ENCODE measurements at places on chromosomes 3 and 15.

DNA sequence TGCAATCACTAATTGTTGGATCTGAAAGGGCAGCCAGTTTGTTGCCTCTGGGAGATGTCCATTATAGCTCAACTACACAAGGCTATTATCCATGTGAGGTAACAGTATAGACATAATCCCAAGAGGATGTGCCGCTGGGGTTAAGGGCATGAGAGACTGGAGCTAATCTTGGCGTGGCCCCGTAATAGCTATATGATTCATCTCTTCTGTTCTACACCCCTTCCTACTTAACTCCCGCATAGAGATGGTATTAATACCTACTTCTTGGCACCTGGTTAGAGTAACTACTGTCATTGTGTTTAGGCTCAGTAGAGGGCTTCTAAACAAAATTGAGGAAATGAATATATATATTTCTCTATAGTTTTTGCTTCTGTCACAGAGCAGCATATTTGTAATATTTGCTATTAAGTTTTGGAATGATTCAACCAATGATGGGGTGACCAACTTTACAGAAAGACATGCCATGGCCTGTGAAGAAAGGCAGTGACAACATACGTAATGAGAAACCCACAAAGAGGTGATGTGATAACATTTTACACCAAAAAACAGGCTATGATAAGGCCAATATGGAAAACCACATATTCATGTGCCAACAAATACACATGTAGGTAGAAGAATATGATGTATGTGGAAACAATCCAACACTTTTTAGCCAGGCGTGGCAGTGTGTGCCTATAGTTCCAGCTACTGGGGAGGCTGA is 76.8 kb upstream of the DPH6 start:
- no peak for DNase-seq

- DNase-seq = no peak
Observed at GRCh38 chr3:44100298-44100695, 141.4 kb upstream of the TOPAZ1 start.

DNA sequence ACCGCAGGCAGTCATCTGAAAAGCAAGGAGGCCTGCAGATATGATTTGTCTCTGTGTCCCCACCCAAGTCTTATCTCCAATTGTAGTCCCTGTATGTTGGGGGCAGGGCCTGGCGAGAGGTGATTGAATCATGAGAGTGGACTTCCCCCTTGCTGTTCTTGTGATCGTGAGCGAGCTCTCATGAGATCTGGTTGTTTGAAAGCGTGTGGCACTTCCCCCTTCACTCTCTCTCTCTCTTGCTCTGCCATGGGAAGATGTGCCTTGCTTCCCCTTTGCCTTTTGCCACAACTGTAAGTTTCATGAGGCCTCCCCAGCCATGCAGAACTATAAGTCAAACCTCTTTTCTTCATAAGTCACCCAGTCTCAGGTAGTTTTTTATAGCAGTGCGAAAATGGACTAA is 83.3 kb downstream of the TMCO5A start:
- no peak for DNase-seq

GRCh38 chr3:74756674-74757073 is 142.2 kb upstream of the CNTN3 start:
- no peak for DNase-seq

DNA sequence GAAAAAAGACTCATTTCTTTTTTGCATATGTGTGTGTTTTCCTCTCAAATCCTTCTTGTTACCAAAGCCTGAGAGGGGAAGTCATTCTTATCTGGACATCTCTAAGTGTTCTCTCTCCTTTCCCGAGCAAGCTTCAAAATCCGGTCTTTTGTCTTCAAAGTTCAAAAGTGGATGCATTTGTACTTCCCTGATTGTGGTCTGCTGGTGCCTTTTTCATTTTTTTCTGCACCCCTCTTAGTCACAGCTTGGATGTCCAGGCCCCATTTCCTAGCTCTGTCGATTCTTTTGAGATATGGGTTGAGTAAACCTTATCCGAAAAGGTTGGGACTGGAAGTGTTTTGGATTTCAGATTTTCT is 34.8 kb downstream of the EHD4 start:
- no peak for DNase-seq

- no peak for DNase-seq
Observed at GRCh38 chr3:39531665-39532064, 64.2 kb downstream of the MOBP start.

- DNase-seq = no peak
Observed at GRCh38 chr15:68531387-68532179, 47.2 kb upstream of the CORO2B start.

- no peak for DNase-seq
Observed at GRCh38 chr15:39102431-39102830, 478.4 kb upstream of the THBS1 start.

- no peak for DNase-seq
Observed at GRCh38 chr3:105869861-105870755, 1.3 kb upstream of the CBLB start.

- DNase-seq = peak; percentile 92
Observed at GRCh38 chr3:128095222-128095703, 28.3 kb downstream of the RUVBL1 start.

DNA sequence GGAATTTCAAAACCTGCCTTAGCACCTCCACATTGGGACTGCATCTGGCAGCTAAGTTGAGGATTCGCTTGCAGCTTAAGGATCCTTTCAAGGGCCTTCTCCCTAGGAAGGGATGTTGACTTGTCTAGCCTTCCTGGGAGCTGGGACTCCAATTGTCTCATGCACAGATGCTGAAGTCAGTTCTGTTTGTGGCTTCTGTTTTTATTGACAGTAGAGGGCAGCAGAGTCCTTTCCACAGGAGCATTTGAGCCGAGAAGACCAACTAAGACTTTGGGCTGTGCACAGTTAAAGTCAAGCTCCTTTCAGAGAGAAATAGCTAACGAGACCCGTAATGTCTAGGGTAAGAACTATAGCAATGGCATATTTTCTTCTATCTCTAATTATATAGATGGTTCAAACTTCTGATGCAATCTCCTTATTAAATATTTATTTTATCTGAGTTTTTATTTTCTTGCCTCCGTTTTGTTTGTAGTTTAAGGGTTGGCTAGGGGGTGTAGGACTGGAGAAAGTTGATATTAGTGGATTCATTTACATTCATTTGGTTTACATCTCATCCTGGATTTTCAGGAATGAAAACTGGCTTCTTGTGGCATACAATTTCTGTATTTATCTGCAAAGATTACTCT is 59.7 kb upstream of the KBTBD8 start:
- no peak for DNase-seq

DNA sequence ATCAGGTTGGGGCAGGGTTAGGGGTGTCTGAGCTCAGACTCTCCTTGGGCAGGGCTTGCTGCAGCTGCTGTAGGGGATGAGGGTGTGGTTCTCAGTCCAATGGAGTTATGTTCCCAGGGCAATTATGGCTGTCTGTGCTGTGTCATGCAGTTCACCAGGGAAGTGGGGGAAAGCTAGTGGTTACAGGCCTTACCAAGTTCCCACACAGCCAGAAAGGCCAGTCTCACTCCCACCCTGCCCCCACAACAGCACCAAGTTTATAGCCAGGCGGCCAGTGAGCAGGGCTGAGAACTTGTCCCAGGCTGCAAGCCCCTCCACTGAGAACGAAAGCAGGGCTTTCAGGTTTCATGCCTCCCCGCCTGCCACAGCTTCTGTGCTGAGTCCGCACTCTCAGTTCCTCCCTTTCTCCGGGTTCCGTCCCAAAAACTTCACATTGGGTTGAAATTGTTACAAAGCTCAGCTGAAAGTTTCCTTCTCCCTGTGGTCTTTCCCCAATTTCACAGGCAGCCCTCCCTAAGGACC is 19.6 kb upstream of the CPOX start:
- DNase-seq = peak; percentile 76

DNA sequence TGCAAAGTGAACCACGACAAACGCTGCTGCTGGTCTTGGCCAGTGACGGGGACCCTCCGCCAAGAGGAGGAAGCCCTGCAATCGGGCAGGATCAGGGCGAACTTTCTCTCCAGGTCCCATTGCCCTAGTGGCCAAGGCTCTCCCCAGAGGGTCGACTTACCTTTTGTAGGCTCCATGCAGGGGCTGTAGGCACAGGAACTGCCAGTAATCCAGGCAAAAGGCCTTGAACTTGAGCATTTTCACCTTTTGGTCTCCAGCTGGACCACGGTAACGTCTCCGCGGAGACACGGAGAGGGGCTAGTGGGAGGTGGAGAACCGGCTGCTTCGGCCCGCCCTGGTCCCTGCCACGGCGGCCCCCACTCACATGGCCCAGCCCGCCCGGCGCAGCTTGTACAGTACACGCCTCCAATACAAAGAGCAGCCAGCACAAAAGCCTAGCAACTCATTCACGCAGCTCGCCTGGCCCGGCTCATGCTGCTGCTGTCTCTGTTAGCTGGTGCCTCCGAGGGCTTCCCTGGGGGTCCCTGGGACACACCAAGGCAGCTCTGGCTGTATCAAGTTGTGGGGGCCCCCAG is 31.0 kb downstream of the IQSEC1 start:
- DNase-seq = no peak

- DNase-seq = no peak
Observed at GRCh38 chr15:30924353-30924752, 20.6 kb downstream of the FAN1 start.

DNA sequence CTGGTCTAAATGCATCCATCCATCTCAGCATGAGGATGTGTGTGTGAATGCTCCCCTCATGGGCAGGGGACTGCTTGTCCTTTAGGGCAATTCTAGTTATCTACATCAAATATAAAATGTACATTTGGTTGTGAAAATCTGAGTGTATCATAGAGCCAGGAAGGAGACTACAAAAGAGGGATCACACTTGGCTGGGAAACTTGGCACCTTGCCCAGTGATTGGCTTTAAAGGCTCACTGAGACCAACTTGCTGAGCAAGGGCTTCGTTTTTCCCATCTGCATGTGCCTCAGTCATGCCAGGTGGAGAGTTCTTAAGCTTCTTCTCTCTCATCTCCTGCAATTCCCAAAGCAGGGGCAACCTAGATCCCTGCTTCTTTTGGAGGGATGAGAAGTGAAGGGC is 5.2 kb downstream of the CAPN3 start:
- DNase-seq = no peak

GRCh38 chr3:16305111-16305541 is 40.1 kb downstream of the OXNAD1 start:
- DNase-seq = no peak

GRCh38 chr15:92843814-92844213 is 56.3 kb upstream of the CHD2 start:
- DNase-seq = no peak

DNA sequence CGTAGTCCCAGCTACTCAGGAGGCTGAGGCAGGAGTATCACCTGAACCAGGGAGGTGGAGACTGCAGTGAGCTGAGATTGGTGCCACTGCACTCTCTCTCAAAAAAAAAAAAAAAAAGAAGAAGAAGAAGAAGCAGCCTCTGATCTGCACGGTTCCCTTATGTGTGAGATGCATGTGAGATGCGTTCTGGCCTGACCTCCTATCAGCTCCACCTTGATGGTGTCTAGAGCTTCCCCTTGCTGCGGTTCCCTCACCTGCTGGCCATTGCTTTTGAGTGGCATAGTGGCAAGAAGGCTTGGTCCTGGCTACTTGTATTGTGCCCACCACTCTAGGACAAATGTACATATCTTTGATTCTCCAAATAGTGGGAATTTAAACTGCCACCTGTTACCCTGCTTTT is 49.4 kb upstream of the CFAP161 start:
- DNase-seq = no peak

DNA sequence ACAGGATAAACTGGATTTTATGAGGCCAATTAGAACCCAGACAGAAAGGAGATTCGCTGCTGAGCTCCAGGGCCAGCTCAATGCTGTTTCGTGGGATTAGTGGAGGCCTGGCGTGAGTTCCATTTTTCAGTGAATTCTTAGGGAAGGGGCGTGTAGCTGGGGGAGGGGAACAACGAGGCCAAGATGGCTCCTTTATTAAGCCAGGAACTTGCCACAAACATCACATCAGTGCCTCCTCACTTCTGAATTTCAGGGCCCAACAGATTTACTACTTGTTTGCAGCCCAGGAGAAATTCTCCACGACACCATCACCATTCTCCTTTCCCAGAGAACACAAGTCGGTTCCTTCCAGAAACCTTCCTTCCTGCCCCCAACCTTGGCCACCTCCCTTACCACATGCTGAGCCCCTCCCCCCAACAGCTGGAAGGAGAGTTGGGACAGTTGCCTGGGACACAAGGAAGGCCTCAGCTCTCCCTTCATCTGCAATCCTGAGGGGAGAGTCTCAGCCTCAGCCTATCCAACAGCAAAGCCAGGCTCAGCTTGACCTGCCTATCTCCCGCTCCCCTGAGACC is 5.8 kb downstream of the IGDCC4 start:
- DNase-seq = no peak

- no peak for DNase-seq
Observed at GRCh38 chr15:57183614-57184344, 192.5 kb upstream of the CGNL1 start.

DNA sequence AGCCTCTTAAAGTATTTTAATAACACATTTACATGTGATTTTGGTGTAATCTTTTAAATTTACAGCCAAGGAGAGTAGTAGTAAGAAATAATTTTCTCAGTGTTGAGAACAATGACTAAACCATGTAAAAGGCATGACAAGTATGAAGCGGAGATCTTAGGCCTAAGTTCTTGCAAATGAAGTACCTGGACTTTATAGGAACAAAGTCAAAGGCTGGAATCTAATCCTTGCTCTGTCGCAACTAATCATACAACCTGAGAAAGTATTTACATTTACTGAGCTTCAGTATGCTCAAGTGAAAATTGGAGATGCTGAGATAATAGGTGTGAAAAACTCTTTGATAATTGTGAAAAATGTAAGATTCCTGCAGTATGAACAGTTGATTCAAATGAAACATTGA is 86.4 kb upstream of the VGLL3 start:
- no peak for DNase-seq

DNA sequence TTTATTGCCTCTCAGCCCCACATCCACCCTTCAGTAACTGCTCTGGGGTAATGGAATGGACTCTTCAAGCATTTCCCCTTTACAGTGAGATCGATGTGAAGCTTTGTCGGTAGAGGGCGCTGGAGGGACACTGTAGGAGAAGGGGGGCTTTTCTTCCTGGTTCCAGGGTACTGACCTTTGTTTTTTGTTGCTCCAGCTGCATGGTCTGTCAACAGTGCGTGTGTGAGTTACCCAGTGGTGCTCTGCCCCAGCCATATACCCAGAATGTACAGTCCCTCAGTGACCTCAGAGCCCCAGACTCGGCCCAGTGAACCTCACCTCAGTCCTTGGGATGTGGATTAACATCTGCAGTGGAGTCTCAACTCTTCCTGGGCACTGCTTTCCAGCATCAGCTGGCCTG is 180.3 kb upstream of the TSC22D2 start:
- no peak for DNase-seq

GRCh38 chr3:171064461-171064860 is 37.9 kb upstream of the SLC2A2 start:
- no peak for DNase-seq

GRCh38 chr15:29032229-29032625 is 146.5 kb downstream of the APBA2 start:
- DNase-seq = no peak
